ENCODE measurements at places on chromosomes 16 and 17. TPM values are rescaled to one million over a fixed set of nuclear protein-coding genes. Genes with fewer than 3 reads are reported as not detected.
A peak's percentile ranks its signal among the peaks of the same experiment; 100 is the strongest.

GRCh38 chr17:6380915-6381438 is 53.9 kb downstream of the AIPL1 start:
- DNase-seq = no peak

DNA sequence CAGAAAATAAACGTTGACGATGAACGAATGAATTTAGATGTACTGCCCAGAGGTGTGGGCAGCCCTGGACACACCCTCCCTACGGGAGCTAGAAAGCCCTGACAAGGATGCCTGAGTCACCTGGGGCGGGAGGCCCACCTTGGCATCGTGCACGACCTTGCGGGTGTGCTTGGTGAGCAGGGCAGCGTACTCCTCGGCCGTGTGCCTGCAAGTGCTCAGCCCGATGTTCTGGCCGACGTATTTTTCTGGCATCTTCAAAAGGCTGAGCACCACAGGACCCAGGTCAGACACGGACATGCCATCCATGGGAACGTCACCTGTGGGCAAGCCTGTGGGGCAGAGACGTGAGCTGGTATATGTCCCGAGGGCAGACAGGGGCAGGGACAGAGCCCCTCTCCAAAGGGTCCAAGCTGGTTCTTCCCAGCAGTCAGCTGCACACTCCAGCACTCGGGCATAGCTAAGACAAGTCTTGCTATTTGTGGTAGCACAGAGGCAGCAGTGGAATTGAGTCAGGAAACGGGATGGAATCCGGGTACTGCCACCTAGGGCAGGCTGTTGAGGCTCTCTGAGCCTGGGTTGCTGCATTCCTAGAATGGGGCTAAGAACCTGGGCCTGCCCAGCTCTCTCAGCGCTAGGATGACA is 10.8 kb downstream of the NMRAL1 start:
- DNase-seq = no peak

GRCh38 chr17:81863833-81864768 is 3.8 kb upstream of the P4HB start:
- no peak for DNase-seq

GRCh38 chr16:46961373-46962353 is 11.8 kb downstream of the DNAJA2 start:
- DNase-seq = no peak

DNA sequence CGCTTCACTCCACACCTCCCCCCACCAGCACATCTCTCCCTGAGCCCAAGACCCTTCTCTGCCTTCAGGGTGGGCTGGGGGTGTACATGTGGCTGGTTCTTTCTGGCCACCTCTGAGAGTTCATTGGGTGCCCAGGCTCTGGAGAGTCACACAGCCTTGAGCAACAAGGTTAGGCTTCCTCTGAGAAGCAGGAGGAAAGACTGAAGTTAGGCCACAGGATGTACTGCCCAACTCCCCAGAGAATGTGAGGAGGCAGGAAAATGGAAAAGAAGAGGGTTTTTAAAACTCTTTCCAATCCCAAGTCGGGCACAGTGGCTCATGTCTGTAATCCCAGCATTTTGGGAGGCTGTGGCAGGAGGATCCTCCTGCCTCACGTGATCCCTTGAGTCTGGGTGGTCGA is 7.3 kb downstream of the PCGF2 start:
- no peak for DNase-seq

DNA sequence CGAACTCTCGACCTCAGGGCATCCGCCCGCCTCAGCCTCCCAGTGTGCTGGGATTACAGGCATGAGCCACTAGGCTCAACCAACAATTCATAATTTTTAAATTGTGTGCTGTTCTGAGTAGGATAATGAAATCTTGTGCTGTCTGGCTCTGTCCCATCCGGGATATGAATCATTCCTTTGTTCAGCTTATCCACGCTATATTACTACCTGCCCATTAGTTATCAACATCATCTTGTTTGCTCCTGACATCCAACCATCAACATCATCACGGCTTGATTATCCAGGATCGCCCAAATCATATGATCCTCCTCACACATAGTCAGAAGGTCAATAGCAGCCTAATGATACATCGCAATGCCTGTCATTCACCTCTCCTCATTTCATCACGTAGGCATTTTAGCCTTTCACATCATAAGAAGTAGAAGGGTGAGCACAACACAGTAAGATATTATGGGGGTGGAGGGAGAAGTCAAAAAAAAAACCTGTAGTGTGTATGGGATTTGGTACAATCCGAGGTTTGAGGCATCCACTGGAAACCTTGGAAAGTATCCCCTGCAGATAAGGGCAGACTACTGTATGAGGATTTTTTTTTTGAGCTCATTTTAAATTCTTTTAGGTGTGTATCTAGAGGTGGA is 77.0 kb upstream of the SIAH1 start:
- no peak for DNase-seq

DNA sequence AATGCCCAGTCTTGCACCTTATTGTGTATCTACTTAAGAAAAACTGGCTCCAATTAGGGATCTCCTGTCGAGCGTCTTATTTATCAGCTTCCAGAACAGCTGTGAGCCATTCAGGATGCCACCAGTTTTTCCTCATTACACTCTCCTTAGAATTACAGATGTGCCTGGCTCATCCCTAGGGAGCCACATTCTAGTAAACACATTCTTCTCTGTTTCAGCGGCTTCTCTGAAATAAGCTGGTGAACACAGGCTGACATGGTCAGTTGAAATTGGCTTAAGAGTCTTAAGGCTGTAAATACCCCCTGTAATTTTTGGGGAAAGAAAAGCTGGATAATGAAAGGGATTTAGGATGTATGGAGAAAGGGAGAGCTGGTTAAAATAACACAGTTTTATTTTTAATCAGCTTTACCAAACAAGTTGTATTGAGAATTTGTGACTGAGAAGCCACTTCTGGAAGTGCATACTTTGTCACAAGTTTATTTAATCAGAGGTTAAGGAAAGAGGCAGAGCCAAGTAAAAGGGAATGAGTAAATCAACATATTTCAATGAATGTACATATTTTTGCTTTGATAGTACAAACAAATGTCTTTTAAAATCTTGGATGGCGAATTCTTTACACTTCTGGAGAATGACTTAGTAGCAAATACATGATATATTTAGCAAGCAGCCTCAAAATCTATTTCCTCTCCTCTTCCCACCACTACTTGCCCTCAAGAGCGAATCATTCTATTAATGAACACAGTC is 562.0 kb upstream of the GOT2 start:
- DNase-seq = no peak

DNA sequence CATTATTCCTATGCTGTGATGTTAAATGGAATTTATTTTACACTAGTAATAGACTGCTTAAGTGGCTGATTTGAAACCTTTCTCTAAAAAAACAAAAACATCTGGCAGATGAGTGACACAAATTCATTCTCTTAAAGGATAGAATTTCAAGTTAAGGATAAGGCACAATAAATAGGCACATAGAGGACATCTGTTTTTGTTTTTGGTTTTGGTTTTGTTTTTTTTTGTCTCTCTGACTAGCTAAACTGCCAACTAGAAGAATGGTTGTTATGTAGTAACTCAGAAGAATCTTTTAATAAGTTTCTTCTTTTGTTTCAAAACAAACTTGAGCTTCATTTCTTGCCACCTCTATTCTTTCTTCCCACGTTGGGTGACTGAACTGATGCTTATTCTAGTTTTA is 5.1 kb upstream of the VPS4A start:
- no peak for DNase-seq

DNA sequence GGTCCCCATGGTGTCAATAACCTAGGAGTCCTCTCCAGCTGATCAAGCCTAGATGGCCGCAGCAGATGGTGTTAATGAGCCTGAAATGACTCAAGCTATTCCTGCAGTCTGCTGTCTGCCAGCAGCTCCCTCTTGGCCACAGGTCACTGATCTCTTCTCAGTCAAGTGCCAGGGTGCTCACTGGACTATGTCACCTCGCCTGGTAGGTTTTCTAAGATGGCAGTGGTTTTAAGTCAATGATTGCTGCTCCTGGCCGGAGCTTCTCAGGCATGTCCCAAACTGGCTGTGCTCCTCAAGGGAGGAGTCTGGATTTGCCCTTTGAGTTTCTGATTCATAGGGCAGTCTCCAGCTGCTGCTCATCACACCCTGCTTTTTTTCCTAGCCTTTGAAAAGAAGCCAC is 58.6 kb upstream of the SHISA6 start:
- DNase-seq = no peak

GRCh38 chr17:65155622-65156021 is 18.5 kb downstream of the RGS9 start:
- DNase-seq = no peak

DNA sequence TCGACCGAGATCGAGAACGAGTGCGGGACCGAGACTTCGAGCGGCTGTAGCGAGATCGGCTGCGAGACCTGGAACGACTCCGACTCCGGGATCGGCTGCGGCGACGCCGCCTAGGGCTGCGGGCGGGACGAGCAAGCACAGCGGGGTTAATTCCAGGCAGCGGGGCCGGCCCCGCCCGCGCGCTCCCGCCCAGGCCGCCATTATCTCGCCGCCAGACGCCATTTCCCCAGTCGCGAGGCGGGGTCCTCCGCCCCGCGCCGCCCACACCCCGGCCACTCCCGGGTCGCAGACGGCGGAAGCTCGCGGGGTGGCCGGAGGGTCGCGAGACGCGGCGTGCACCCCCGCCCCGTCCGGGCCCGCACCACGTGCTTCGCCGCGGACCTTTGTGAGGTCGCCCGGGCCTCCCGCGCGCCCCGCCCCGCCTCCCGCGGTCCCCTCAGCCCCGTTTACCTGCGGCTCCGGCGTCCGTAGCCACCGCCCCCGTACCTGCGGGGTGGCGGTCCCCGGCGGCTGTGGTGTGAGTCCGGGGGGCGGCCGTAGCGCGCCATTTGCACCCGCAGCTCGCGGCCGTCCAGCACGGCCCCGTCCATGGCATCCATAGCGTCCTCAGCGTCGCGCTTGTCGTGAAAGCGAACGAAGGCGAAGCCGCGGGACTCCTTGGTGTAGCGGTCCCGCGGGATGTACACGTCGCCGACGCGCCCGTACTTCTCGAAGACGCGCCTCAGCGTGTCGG is 616 bp downstream of the SRSF2 start:
- peak; percentile 77 for DNase-seq

Gene GAS7
- total RNA-seq = 113 TPM

Gene PNMT
- total RNA-seq = 14.9 TPM

Gene TNK1
- 4.1 TPM for total RNA-seq

Gene OR3A3
- total RNA-seq = not detected

Gene ARL17A
- 6.2 TPM for total RNA-seq

Gene TEX14
- total RNA-seq = not detected
